ENCODE measurements at places on chromosomes 5 and 9. TPM values are rescaled to one million over a fixed set of nuclear protein-coding genes. Genes with fewer than 3 reads are reported as not detected.

DNA sequence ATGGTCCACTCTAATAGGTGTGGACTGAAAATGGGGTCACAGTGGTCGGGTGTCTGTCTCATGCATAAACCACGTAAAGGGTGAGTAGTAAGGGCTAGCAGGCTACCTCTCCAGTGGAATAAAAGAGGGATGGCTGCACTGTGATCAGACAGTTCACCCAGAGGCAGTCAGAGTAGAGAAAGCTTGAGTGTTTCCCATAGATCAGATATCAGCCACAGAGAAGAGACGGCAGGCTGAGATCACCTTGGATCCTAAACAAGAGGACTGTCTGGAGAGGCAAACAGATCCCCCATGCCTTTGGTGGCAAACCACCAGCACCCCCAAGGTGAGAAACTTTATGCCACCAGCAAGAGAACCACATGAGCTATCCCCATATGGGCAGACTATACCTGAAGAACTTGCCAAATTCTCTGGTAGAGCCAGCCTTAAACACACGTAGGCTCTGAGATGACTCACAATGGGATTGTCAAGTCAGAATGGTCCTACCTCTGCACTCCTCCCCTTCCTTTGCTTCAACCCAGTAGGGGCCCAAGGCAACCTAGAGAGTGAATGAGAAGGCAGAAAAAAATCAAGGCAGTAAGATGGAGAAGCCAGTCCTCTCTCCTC, 205.2 kb upstream of the MAP3K1 start:
- no peak for DNase-seq
- H3K4me3 ChIP-seq, result no peak overlapping the region
- no peaks in the 10 kb centered on the region for H3K36me3 ChIP-seq

GRCh38 chr9:93869863-93870262, 85.3 kb downstream of the BARX1 start:
- peaks cover 3% of the 10 kb centered on the region for H3K4me1 ChIP-seq
- no peaks in the 10 kb centered on the region for H3K36me3 ChIP-seq
- no peak overlapping the region for H3K4me3 ChIP-seq
- DNase-seq, result no peak

Gene DMRT2
- total RNA-seq, result 23.4 TPM

DNA sequence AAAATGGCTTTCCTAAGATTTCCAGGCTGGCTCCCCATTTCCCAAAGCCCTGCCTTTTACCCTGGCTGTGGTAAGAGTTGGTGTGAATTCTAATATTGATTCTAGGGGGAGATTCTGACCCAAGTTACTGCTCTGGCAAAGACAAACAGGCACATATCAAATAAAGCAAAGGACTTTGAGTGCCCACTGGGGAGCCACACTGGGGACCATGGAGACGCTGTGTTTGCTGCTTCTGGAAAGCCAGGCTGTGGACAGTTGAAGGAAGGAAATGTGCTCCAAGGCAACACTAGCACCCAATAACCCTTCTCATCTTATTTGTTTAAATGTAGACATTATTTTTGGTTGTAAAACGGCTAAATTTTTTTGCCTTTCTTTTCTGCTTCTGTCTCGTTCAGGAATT, 78.7 kb downstream of the SNCAIP start:
- H3K36me3 ChIP-seq, result no peaks in the 10 kb centered on the region
- H3K27me3 ChIP-seq, result no peaks in the 10 kb centered on the region
- H3K4me1 ChIP-seq, result peaks cover 5% of the 10 kb centered on the region
- no peak overlapping the region for H3K27ac ChIP-seq

DNA sequence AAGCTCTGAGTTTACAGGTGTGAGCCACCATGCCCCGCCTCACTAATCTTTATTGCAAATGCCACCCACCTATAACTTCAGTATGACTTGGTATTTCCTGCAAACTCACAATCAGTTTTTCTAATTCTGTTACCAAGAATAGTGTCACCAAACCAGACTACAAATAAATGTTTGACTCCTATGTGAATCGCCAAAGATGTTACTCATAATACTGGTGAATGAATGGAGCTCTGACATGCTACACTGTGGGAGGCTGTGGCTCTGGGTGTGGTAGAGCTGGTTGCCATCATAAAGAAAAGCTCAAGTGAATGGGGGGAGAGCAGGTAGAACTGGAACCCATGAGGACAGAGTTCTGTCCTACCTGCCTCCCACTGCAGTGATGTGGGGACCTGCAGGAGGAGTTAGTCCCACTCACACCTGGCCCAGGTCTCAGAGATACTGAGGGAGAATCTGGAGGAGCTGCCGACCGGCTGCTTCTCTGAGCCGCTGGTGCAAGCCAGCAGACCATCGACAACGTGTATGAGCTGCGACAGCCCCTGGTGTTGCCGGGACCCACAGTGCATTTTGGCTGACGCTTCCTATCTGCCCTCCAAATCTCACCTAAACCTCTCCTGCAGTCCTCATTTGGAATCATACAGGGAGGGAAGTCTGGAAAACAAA, 95.7 kb downstream of the ENTREP1 start:
- no peaks in the 10 kb centered on the region for H3K36me3 ChIP-seq
- peaks cover 3% of the 10 kb centered on the region for H3K4me1 ChIP-seq
- H3K27me3 ChIP-seq, result no peaks in the 10 kb centered on the region
- H3K27ac ChIP-seq, result no peak overlapping the region
- no peak for DNase-seq

Gene SMIM32
- total RNA-seq, result 0.04 TPM

DNA sequence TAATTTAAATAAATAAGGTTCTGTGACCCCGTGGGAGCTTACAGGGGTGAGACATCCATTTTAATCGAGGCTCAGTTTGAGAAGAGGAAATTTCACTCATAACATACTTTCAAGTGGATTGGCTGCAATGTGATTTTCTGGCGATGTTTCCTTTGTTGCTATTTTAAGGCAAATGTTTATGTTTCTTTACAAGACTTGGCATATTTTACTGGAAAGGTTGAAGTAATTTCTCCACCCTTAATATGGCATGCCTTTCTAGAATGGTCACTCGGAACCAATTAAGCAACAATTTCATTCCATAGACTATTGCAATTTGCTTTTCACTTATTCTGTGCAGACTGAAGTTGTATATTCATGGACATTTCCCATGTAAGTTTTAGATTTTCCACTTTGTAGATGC, 438.0 kb upstream of the WWC1 start:
- H3K4me3 ChIP-seq, result no peak overlapping the region
- H3K4me1 ChIP-seq, result no peaks in the 10 kb centered on the region
- H3K27ac ChIP-seq, result no peak overlapping the region
- no peaks in the 10 kb centered on the region for H3K27me3 ChIP-seq

DNA sequence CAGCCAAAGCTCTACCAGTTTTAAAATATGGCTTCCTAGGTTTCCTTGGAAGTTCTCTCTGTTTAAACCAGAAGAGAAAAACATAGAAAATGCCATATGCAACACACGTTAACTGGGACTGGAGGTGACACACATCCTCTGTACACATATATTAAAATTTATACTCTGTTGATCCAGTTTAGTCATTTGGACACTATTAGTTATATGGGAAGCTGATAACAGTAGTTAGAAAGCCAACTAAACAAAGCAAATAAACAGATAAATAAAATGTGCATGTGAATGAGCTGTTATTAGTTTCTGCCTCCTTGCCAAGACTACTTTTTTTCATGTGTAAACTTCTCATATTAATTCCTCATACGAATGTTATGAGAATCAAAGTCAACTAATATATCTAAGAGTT, 1249.2 kb upstream of the CDH6 start:
- no peaks in the 10 kb centered on the region for H3K27me3 ChIP-seq
- no peaks in the 10 kb centered on the region for H3K4me1 ChIP-seq
- no peak for DNase-seq
- no peaks in the 10 kb centered on the region for H3K36me3 ChIP-seq

Gene SPINK13
- total RNA-seq, result not detected

- DNase-seq, result no peak
- H3K4me3 ChIP-seq, result no peak overlapping the region
- peaks cover 10% of the 10 kb centered on the region for H3K36me3 ChIP-seq
- no peak overlapping the region for H3K27ac ChIP-seq
- peaks cover 4% of the 10 kb centered on the region for H3K4me1 ChIP-seq
- no peaks in the 10 kb centered on the region for H3K27me3 ChIP-seq
Measured at GRCh38 chr5:14277385-14278320, 134.5 kb downstream of the TRIO start.

DNA sequence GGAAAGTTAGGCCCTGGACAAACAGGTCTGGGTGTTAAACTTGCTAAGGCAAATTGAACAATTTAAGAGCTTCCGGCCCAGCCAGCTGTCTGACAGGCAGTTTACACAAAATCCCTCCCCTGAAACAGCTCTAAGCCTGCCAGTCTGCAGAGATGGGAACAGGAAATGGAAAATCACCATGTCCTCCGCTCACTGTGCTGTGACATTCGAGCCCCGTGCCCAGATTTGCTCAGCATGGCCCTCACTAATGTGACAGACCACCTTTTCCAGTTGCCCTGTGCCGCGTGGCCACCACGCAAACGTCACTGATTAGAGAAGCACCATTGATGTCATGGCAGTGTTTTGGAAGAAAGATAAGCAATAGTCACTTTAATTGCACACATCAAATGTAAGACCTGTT, 41.0 kb downstream of the CCNJL start:
- H3K4me1 ChIP-seq, result peaks cover 19% of the 10 kb centered on the region
- peak; percentile 70 for DNase-seq
- H3K27me3 ChIP-seq, result no peaks in the 10 kb centered on the region
- no peak overlapping the region for H3K4me3 ChIP-seq
- H3K36me3 ChIP-seq, result peaks cover 4% of the 10 kb centered on the region

- no peak for DNase-seq
- H3K4me1 ChIP-seq, result no peaks in the 10 kb centered on the region
- H3K27me3 ChIP-seq, result no peaks in the 10 kb centered on the region
Measured at GRCh38 chr5:146772881-146773466, 105.6 kb downstream of the PPP2R2B start.

Gene DELE1
- 66.5 TPM for total RNA-seq
